ENCODE measurements at places on chromosomes 5 and 9.

- no peak for DNase-seq
Measured at GRCh38 chr9:17402309-17402708, 176.6 kb upstream of the SH3GL2 start.

DNA sequence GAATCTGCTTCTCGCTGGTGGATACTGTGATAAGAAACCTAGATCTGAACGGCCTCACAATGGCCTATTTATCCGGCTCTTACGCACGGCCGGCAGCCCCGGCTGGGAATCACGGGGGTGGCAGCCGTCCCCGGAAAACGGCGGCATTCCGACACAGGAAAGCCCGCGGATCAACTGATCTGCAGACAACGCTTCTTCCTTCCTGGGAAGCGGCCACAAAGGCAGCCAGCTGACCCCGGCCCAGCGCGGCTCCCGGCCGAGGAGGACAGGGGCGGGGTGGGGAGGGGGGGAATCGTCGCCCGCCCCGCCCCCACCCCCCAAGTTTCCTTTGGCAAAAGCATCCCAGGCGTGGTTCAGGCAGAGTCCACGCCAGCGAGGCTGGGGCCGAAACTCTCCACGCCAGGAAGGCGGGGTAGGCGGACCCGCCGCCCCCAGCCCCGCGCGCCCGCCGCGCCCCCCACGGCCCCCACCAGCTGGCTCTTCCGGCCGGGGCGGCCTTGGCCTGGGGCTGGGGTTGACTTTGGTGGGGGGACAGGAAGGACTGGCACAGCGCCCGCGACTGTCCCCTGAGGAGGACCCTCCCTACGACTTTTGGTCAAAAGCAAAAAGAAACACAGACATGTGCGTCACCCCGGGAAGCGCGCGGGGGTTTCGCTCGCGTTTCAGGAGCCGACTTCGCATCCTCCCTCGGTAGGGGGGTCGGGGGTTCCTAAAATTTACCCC lies 247.7 kb upstream of the ANKRD55 start:
- DNase-seq, result peak; percentile 82

- DNase-seq, result no peak
Measured at GRCh38 chr9:1535051-1535450, 480.1 kb upstream of the SMARCA2 start.

DNA sequence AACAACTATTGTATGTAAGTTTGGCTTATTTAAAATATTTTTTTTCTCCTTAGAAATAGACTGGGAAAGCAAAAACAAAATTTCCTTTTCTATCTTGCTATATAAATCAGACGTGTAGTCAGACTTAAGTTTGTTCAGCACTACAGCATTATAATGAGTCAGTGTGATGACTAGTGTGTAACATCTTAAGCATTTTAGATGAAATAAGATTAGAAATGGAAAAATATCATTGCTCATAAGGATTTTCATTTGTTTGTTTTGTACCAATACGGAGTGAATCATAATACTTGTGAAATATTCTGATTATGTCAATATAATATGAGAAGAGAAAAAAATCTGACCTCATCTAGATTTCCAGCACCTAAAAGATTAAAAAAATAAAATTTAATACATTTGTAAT lies 64.7 kb upstream of the RICTOR start:
- no peak for DNase-seq

DNA sequence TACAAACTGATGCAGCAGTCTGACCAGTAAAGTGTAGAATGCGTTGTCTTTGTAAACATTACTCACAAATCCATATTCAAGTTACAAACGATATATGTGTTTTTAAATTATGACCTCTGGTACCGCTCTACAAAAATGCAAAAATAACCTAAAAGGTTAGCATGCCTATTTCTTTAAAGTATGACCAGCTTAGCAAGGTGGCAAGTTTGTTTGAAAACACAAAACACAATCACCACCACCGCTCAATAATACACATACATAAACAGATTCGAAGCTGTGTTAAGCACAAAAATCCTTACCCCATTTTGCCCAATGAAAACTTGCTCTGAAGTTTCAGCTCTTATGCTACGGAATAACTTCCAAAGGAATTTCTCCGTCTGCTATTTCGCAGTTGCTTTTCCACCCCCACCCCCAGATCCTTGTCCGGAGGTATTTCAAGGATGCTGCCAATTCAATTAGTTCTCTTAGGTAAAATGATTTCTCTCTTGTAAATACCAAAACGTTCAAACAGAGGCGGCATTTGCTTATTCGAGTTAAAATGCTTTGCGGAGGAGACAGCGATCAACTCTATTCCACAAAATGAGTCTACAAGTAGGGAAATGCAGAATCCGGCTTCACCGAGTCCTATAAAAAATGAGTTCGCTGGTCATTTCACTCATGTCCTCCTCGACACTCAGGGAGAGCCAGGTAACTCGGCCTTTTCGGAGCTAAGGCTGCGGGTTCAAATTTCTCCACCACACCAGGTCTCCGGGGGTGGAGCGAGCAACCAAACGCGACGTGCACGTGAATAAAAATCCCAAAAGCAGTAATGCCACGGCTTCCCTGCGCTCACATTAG lies 1.2 kb downstream of the HOMER1 start:
- DNase-seq, result no peak

- DNase-seq, result no peak
Measured at GRCh38 chr5:179771311-179771895, 22.4 kb upstream of the LTC4S start.

DNA sequence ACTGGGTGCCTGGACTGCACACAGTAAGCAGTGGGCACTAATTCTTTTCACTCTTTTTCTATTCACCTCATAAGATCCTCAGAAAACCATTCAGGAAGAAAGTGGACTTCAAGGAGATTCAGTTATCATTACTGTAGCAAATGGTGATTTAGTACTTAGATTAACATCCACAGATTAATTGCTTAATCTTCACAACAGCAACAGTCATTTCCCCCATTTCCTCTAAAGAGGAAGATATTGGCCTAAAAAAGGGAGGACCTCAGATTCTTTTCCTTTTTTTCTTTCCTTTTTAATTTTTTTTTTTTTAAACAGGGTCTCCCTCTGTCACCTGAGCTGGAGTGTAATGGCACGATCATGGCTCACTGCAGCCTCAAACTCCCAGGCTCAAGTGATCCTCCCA lies 64.4 kb downstream of the AUH start:
- no peak for DNase-seq

- DNase-seq, result no peak
Measured at GRCh38 chr9:116497095-116497890, 189.8 kb upstream of the TRIM32 start.

- no peak for DNase-seq
Measured at GRCh38 chr5:114435885-114436299, 74.0 kb downstream of the KCNN2 start.

- no peak for DNase-seq
Measured at GRCh38 chr5:81717860-81718259, 33.0 kb downstream of the SSBP2 start.

DNA sequence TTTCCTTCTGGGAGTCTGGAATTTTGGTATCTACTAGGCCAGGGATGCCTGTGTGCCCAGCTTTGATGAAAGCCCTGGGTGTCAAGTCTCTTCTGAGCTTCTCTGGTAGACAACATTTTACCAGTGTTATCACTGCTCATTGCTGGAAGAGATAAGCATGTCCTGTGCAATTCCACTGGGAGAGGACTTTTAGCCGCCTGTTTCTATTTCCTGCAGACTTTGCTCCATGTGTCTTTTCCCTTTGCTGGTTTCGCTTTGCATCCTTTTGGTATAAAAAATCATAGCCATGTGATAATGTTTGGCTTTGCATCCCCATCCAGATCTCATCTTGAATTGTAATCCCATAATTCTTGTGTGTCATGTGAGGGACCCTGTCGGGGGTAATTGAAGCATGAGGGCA lies 163.2 kb downstream of the SLC28A3 start:
- DNase-seq, result no peak

GRCh38 chr9:74100042-74100441 lies 397.1 kb upstream of the RORB start:
- DNase-seq, result no peak

DNA sequence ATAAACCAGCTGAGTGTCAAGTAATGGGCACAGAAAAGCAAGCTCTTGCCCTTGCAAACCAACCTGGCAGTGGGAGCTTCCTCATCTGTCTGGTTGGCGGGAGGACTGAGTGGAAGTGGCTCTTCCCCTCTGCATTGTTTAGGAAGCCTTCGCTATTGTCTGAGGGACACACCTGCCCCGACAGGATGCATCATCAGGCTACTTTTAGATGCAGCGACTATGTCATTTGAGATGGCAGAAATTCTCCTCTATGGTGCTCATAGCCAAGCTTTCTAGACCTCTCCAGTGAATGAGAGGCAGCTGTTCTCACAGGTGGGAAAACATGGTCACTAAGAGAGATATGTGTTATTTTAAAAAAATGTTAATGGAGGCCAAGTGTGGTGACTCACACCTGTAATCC lies 104.0 kb downstream of the DOCK8 start:
- DNase-seq, result no peak

GRCh38 chr5:29162297-29162696 lies 2031.2 kb upstream of the CDH6 start:
- DNase-seq, result no peak

GRCh38 chr9:123718188-123718587 lies 211.7 kb downstream of the DENND1A start:
- DNase-seq, result no peak

- DNase-seq, result no peak
Measured at GRCh38 chr5:13785781-13786415, 158.6 kb downstream of the DNAH5 start.

Data from heart left ventricle (tissue), 16 donors.